ENCODE measurements at places on chromosomes 6 and 20.

GRCh38 chr20:58690396-58691135, 2.0 kb upstream of the NPEPL1 start:
- no peak for DNase-seq

- no peak for DNase-seq
Observed at GRCh38 chr20:50423758-50424157, 86.4 kb upstream of the PTPN1 start.

- no peak for DNase-seq
Observed at GRCh38 chr20:37759052-37759553, 65.3 kb downstream of the CTNNBL1 start.

DNA sequence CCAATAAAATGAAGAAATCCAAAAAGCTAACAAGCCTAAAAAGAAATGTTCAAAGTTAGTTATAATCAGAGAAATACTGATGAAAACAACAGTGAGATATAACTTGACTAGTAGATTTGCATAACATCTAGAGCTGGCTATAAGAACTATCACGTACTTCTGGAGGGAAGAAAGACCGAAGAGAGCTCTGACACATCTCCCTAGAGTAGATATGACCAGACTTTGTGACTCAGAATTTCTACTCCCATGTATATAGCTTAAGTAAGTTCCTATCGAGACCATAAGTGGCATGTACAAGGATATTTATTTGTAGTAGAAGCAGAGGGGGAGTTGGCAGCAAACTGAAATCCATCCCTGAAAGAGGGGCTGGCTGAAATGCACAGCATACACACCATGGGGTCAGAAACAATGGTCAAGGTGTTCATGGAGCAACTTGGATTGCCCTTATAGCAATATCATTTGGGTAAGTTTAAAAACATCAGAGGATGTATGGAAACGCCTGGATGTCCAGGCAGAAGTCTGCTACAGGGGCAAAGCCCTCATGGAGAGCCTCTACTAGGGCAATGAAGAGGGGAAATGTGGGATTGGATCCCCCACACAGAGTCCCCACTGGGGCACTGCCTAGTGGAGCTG, 25.6 kb upstream of the IL17A start:
- no peak for DNase-seq

- DNase-seq, result peak; percentile 26
Observed at GRCh38 chr20:52083627-52084232, 107.8 kb downstream of the ZFP64 start.

GRCh38 chr6:117309611-117310010, 44.3 kb downstream of the VGLL2 start:
- DNase-seq, result no peak

GRCh38 chr20:38205001-38205400, 39.9 kb upstream of the TGM2 start:
- DNase-seq, result no peak

DNA sequence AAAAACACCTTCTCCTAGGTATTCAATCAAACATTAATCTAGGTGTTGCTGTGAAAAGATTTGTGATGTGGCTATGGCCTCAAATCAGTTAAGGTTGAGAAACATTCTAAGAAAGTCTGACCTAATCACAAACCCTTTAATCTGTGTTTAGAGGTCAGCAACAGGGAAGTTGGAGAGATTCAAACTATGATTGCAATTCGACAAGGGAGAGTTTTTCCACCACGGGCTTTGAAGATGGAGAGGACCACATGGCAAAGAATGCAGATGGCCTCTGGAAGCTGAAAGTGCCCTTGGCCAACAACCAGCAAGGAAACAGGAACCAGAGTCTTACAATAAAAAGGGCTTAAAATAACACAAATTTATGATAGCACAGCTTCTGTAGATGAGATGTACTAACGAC, 29.6 kb upstream of the LGSN start:
- no peak for DNase-seq

DNA sequence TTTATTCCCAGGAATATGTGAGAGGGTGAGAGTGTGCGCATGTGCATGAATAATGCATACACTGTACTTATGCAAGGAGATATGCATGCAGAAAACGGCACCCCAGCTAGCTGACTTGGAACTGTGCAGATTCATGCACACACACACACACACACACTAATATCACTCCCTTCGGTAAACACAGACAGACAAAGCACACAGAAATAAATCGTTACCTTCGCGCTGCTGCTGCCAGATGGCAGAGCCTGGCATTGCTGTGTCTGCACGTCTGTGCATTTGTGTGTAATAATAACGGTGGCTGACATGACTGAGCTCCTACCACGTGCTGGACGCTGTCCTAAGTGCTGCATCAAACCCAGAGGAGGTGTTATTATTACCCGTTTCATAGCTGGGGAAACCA, 36.8 kb downstream of the PREX1 start:
- DNase-seq, result no peak

Measured in activated CD4-positive, alpha-beta T cell treated with anti-CD3 and anti-CD28 coated beads, Interleukin-2, amount 50 U/mL, for 1 hour (primary cell).